ENCODE measurements at places on chromosomes 2 and 18. TPM values are rescaled to one million over a fixed set of nuclear protein-coding genes. Genes with fewer than 3 reads are reported as not detected.
A peak's percentile ranks its signal among the peaks of the same experiment; 100 is the strongest.

GRCh38 chr18:63344263-63344662 lies 22.7 kb downstream of the KDSR start:
- no peak for DNase-seq

- no peak for DNase-seq
Measured at GRCh38 chr2:240569998-240570530, 1.8 kb downstream of the RNPEPL1 start.

- no peak for DNase-seq
Measured at GRCh38 chr2:150188800-150189199, 298.7 kb downstream of the RND3 start.

DNA sequence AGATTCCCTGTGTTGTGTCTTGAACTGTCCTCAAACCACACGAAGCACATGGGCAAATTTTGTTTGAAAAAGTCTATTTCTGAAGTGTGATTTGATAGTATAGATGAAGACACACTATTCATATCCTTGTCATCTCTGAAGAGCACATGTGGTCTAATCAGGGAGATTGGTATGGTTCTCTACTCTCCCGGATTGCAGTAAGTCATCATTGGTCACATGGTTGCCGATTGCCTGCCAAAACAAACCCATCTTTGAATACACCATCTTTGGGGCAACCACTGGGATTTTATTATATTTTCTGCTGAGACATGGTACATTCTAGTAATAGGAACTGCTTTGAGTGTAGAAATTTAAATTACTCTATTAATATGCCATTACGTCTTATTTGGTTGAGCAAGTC lies 186.9 kb downstream of the MYO1B start:
- no peak for DNase-seq

GRCh38 chr18:50142441-50143120 lies 52.4 kb downstream of the MYO5B start:
- no peak for DNase-seq

- no peak for DNase-seq
Measured at GRCh38 chr2:136107051-136108033, 10.6 kb downstream of the CXCR4 start.

Gene RANBP2
- polyA plus RNA-seq = 61.6 TPM

Gene FOXD4L1
- 0.32 TPM for polyA plus RNA-seq

Gene FN1
- polyA plus RNA-seq = 1,663 TPM

DNA sequence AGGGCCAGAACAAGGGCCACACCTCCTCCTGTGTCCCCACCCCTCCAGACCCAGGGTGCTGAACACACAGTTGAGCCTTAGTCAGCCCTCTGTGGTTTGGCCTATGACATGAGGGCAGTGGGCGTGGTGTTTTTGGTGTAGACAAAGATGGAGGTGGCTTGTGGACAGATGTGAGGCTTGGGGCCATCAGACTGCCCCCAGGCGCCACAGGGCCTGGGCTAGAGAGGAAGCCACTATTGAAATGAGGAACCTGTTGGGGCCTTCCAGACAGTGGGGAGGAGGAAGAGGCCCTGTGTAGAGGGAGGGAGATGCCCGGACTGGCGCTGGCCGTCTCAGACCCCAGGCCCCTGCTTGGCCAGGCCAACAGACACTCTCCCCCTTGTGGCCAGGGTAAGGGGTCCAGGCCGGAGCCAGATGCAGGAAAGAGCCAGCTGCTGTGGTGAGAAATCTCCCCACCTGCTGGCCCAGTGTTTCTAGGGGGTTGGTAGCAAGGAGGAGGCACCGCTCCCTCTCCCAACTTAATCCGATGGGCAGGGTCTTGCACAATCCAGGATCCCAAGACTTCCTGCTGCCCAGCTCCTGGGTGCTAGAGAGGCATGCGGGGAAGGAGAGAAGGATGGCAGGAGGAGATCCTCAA lies 53.8 kb downstream of the SMAD7 start:
- DNase-seq = no peak

DNA sequence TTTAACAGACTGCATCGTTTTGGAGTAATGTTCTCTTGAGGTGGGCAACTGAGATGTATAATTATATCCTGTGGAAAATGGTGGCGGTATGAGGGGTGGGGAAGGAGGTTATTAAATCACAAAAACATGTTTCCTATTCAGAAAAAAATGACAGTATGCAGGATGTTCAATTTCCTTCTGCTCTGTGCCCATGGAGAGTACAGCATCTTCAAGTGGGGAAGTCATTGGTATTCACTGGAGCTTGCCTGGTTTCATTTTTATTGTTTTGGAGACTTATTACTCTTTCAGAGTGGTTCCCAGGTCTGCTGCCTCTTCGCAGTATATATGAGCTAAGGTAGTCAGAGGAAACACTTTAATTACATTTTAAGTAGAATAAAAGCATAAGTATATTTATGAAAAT lies 318.8 kb upstream of the RAB12 start:
- DNase-seq = no peak

GRCh38 chr2:149038442-149039212 lies at the start of gene LYPD6B:
Gene LYPD6B, plus strand, starts transcription at chr2:149038699. Its CDS starts 92,250 bp downstream, at chr2:149130949.
- DNase-seq = peak; percentile 86

Gene MALL
- polyA plus RNA-seq = 46.5 TPM

GRCh38 chr2:115533081-115533480 lies 1090.6 kb downstream of the DPP10 start:
- no peak for DNase-seq

DNA sequence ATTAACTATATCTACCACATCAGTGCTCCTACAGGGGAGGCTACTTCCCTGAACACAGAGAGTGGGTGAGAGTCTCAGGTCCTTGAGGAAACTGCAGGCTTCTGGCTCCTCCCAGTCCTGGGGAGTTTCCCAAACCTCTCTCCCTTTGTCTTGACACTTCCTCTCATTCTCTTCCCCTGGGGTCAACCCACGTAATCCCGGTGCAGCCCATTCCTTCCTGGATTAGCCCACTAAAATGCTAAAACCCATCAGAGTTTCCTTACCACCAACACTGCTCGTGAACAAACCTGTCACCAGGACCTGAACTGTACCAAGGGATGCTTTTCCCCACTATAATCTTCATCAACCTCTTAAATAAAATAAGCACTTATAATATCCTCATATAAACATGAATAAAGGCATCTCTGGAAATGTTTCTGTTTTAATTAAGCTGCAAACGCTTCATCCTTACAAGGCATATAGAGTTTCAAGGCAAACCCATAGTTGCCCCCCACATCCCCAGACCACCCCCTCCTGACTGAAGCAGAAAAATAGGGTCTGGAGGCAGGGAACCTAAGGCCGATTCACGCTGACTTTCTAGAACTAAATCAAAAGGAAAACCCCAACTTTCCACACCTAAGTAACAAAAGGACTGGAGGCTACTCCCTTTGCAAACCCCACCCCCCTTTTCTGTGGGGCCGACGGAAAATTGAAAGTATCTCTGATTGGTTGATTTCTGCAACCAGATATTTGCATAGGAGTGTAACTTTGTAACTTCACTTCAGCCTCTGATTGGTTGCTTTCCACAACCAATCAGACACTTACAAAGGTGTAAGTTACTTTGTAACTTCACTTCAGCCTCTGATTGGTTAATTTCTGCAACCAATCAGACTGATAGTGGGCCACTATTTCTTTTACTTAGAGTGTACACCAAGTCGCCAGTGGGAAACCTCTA lies 19.0 kb downstream of the TMSB10 start:
- peak; percentile 28 for DNase-seq

DNA sequence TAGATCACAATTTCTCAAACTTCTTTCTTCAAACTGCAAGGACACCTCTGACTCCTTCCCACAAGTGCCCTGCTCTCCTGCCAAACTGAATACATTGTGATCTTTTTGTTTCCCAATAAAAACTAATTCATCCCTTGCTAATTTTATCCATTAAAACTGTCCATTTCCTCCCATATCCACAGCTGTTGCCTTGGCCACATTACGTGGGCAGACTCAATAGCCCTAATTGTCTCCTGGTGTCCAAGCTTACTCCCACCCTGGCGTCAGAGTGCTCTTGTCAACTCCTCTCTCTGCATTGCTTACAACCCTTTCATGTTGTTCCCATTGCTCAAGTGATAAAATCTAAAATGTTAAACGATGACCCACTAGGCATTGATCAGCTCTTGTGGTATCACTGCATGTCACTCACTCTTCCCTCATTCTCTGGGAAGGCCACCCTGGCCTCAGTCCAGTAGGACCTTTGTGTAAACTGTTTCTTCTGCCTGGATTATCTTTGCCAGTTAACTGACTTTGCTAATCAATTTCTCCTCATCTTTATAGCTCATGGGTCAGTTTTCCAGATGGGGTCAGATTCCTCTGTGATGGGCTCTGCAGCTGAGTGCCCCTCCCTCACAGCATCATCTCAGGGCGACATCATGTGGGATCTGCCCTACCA lies 525.0 kb downstream of the SLC4A3 start:
- no peak for DNase-seq

GRCh38 chr2:128754246-128754724 lies 435.6 kb upstream of the HS6ST1 start:
- no peak for DNase-seq

- peak; percentile 84 for DNase-seq
Measured at GRCh38 chr2:15577071-15577735, 14.5 kb upstream of the DDX1 start.

GRCh38 chr2:31558401-31559295 lies 22.1 kb downstream of the SRD5A2 start:
- DNase-seq = no peak

- DNase-seq = no peak
Measured at GRCh38 chr2:197911667-197912066, 107.3 kb downstream of the PLCL1 start.

Gene ADI1
- 40.4 TPM for polyA plus RNA-seq

DNA sequence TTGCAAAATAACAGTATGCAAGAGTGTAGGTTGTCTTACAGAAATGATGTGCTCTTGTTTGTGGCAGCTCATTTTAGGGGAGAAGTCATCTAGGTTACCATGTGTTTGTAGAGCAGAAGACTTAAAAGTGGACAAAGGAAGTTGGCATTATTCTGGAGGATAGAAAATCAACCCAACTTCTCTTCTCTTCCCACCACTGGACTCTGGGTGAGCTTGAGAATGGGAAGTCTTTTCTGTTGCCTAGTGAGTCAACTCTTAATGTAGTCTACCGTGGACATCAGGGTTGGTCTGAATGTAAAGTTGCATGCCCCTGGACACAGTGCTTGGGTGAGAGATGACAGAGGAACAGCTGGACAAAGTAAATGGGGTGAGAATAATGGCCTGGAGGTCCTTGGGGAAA lies 98.3 kb downstream of the FMNL2 start:
- DNase-seq = no peak

Gene RFTN2
- polyA plus RNA-seq = 29.0 TPM

Gene IL36A
- not detected for polyA plus RNA-seq

DNA sequence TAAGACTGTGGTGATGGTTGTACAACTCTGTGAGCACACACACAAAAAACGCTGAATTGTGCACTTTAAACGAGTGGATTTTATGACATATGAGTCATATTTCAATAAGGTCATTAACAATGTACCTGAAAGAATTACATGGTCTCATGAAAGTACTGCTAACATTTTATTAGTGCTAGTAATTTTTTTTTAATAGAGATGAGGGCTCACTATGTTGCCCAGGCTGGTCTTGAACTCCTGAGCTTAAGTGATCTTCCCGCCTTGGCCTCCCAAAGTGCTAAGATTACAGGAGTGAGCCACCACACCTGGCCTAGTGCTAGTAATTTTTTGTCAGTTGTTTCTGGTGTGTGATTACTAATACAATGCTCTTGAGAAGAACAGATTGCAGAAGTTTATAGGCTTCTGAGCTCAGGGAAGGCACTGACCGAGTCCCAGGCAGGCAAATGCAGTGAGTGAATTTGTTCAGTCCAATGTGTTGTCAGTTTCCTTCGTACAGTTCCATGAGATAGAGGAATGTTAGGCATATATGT lies 177.0 kb downstream of the TGIF1 start:
- no peak for DNase-seq

Gene ALPI
- not detected for polyA plus RNA-seq

DNA sequence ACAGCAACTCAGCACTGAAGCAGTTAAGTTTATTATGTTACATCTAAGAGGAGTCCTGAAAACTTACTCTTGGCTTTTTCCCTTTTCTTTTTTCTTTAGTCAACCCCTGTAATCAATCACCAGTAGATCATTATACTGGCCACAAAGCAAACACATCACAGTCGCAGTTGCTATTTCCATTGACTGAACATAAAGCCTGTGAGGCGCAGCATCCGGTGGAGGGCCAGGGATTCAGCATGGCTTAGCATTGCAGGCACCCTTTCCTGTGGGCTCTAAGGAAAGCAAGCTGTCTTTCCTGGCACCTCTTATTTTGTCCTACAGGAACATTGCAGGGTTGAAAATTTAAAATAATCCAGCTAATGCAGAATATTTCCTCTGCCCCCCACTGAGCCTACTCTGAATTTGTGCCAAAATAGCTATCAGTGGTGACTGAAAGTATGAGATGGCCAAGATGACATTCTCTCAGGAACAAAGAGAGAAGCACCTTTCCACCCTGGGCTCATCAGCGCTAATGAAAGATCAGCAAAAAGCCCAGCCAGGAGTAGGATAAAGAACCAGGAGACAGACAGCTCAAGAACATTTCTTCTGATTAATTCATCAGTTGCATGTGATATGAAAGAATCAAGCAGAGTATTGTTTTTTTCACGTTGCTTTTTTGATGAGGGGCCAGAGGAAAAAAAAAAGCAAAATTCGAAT lies 85.3 kb upstream of the SULT1C3 start:
- DNase-seq = no peak

GRCh38 chr2:19312949-19313348 lies 45.5 kb downstream of the OSR1 start:
- peak; percentile 19 for DNase-seq

GRCh38 chr2:8203364-8203763 lies 478.5 kb upstream of the ID2 start:
- DNase-seq = peak; percentile 24

DNA sequence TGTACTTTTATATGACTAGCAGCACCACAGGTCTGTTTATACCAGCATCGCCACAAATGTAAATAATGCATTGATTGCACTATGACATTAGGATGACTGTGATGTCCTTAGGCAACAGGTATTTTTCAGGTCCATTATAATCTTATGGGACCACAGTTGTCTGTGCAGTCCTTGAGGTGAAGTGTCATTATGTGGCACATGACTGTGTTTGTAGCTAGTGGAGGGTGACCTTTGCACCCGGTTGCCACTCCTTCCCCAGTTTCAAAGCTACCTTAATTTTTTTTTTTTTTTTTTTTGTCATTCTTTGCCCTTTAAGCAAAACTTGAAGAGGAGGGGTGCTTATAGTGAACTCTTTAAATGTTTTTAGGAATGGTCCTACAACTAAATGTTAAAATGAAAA lies 386.4 kb downstream of the THSD7B start:
- no peak for DNase-seq

GRCh38 chr2:239135531-239135930 lies 265.3 kb downstream of the HDAC4 start:
- no peak for DNase-seq

GRCh38 chr2:28175028-28175427 lies 217.6 kb upstream of the FOSL2 start:
- DNase-seq = no peak

- DNase-seq = no peak
Measured at GRCh38 chr2:16034151-16034974, 94.0 kb downstream of the MYCN start.

GRCh38 chr2:26692279-26692896 lies at the start of gene KCNK3:
Gene KCNK3, plus strand, starts transcription at chr2:26692722. Its CDS starts 154 bp downstream, at chr2:26692876.
- DNase-seq = peak; percentile 49

Gene DSG4
- not detected for polyA plus RNA-seq
